ENCODE measurements at places on chromosomes 3 and 15.

DNA sequence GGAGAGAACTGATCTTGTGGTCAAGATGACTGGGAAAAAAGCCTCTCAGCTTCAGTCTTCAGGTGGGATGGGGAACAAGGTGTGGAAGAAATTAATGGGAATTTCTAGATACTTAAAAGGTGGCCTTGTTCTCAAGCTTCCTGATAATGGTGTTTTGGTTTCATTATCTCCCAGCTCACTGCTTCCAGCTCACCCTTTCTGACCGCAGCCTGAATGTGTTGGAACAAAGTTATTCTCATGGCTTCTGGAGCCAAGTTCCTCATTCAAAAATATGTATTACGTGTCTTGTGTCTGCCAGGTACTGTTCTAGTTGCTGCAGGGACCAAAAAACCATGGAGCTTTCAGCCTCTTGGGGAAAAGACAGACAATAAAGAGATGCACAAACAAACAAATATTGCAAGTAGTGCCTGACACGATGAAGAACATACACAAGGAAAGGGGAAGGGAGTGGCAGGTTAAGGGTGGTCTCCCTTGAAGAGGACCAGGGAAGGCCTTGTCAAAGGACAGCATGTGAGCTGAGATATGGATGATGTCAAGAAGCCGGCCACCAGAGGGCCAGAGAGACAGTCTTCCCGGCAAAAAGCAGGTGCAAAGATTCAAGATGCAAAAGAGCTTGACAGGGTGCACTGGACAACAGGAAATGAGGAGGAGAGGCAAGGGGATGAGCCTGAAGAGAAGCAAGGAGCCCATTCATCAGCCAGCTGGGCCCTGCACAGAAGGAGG, 35.5 kb downstream of the ARRDC4 start:
- no peak overlapping the region for H3K4me3 ChIP-seq
- H3K4me1 ChIP-seq, result no peaks in the 10 kb centered on the region
- H3K27me3 ChIP-seq, result no peaks in the 10 kb centered on the region
- H3K36me3 ChIP-seq, result no peaks in the 10 kb centered on the region

DNA sequence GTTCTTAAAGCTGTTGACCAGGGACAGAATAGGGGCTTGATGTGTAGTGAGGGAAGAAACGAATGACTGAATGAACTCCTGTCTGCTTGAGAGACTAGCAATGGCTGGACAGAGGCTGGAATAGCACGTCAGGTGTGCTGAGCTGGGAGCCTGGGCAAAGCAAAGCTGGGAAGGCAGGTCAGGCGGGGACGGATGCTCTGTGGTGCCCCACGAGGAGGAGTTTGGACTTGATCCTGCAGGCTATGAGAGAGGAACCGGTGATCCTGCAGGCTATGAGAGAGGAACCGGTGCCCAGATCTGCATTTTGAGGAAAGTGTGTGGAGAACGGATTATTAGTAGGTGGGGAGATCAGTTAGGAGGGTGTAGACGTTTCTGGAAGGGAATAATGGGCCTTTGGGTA, 31.3 kb upstream of the PSTPIP1 start:
- no peaks in the 10 kb centered on the region for H3K27me3 ChIP-seq
- H3K36me3 ChIP-seq, result no peaks in the 10 kb centered on the region
- H3K4me1 ChIP-seq, result peaks cover 3% of the 10 kb centered on the region

DNA sequence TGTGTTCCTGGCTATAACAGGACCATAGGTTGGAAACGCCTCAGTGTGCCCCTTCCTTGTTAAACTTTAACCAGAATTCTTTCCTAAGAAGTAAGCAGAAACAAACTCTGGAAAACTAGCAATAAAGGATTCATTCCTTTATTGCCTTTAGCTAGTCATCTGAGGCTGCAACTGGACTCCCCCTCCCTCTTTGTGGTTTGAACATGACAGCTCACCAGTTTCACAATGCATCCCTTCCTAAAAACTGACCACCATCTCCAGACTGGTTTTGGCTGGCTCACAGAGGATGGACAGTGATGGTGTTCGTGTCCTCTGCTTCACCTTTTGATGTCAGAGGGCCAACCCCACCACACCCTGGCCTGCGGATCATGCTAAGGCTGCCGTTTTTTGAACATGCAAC, 27.9 kb upstream of the TGFBR2 start:
- no peak overlapping the region for H3K27ac ChIP-seq
- DNase-seq, result no peak
- H3K4me1 ChIP-seq, result no peaks in the 10 kb centered on the region
- no peaks in the 10 kb centered on the region for H3K27me3 ChIP-seq
- no peaks in the 10 kb centered on the region for H3K36me3 ChIP-seq
- no peak overlapping the region for H3K4me3 ChIP-seq

GRCh38 chr3:160963949-160964348, 141.2 kb downstream of the B3GALNT1 start:
- H3K4me1 ChIP-seq, result peaks cover 4% of the 10 kb centered on the region
- H3K4me3 ChIP-seq, result no peak overlapping the region
- no peak for DNase-seq
- no peaks in the 10 kb centered on the region for H3K27me3 ChIP-seq
- H3K27ac ChIP-seq, result no peak overlapping the region
- no peaks in the 10 kb centered on the region for H3K36me3 ChIP-seq

- H3K36me3 ChIP-seq, result no peaks in the 10 kb centered on the region
- H3K4me3 ChIP-seq, result no peak overlapping the region
- no peaks in the 10 kb centered on the region for H3K27me3 ChIP-seq
- no peak overlapping the region for H3K27ac ChIP-seq
- no peak for DNase-seq
Measured at GRCh38 chr15:78032671-78033070, 44.8 kb downstream of the TBC1D2B start.

- no peaks in the 10 kb centered on the region for H3K27me3 ChIP-seq
- H3K4me3 ChIP-seq, result no peak overlapping the region
- no peak for DNase-seq
- no peak overlapping the region for H3K27ac ChIP-seq
- H3K36me3 ChIP-seq, result no peaks in the 10 kb centered on the region
Measured at GRCh38 chr15:41603411-41603935, 44.5 kb downstream of the TYRO3 start.

GRCh38 chr15:32952901-32953532, 235.2 kb downstream of the GREM1 start:
- no peaks in the 10 kb centered on the region for H3K36me3 ChIP-seq
- H3K27me3 ChIP-seq, result no peaks in the 10 kb centered on the region
- H3K27ac ChIP-seq, result no peak overlapping the region
- H3K4me1 ChIP-seq, result peaks cover 4% of the 10 kb centered on the region

DNA sequence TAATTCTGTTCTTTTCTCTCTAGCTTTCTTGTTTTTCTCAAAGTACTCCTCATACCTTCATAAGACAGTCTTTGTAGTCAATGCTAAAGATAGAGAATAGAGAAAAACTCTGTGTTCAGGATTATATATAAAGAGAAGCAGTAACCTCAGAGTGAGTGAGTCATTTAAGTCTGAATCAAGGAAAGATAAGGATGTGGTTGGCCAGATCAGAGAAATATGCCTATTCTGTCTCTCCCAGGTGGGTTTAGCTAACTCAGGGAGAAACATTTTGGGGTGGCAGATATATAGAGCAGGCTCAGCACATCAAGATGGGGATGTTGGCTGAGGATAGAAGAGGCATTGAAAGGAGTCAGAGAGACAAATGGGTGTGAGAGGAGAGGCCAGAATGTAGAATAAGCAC, 31.4 kb downstream of the GTF2E1 start:
- no peak overlapping the region for H3K27ac ChIP-seq
- H3K4me3 ChIP-seq, result no peak overlapping the region
- H3K36me3 ChIP-seq, result peaks cover 5% of the 10 kb centered on the region
- H3K27me3 ChIP-seq, result no peaks in the 10 kb centered on the region

DNA sequence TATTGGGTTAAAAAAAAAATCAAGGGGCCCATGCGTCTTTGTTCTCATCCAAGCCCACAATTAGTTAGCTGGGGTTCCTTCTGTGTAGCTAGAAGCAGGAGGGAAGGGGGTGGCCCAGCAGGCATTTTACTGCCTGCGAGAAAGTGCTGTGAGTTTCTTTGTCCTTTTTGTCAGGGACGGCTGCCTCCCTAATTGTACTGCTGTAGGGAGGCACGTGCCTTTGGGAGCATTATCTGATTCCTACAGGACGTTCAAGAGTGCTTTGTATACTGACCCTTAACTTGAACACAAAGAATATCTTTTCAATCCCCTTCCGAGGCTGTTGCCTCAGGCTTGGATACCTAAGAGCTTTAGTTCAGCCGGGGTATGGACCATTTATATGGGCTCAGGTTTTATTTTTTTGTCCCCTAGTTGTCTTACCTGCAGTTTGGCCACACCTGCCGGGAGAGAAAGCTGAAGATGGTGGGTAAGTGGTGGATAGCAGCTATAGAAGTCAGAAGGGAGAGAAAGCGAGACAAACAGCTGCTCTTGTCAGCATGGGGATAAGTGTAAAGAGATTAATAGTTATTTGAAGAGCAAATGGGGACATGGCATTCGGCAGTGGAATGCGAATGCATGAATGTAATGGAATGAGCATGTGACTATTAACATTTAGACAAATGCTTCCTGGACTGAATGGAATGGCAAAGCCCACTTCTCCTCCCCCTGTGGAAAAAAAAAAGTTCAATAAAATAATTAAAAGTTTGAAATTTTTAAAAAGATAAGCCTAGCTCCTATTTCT, 175.2 kb downstream of the TP63 start:
- no peak overlapping the region for H3K4me3 ChIP-seq
- H3K36me3 ChIP-seq, result no peaks in the 10 kb centered on the region

- H3K36me3 ChIP-seq, result no peaks in the 10 kb centered on the region
- no peak overlapping the region for H3K27ac ChIP-seq
- H3K27me3 ChIP-seq, result no peaks in the 10 kb centered on the region
- peaks cover 25% of the 10 kb centered on the region for H3K4me1 ChIP-seq
Measured at GRCh38 chr3:194129581-194130133, 6.3 kb upstream of the HES1 start.

DNA sequence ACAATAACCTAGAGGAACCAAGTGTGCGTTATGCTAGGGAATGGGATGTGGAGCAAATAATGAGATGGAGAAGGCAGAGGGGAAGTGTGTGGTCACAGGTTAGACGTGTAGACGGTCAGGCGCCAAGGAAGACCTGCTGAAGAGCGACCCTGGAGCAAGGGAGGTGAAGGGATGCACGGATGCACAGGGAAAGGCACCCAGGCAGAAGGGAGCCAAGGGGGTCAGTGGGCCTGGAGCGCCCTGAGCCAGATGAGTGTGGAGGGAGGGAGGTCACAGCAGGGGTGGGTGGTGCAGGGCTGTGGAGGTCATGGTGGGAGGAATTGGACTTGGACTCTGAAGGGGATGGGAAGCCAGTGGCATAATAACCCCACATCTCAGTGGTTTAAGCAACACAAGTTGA, 70.2 kb downstream of the SLC6A1 start:
- H3K4me3 ChIP-seq, result no peak overlapping the region
- no peaks in the 10 kb centered on the region for H3K4me1 ChIP-seq
- DNase-seq, result no peak
- no peak overlapping the region for H3K27ac ChIP-seq
- H3K27me3 ChIP-seq, result no peaks in the 10 kb centered on the region
- H3K36me3 ChIP-seq, result no peaks in the 10 kb centered on the region

DNA sequence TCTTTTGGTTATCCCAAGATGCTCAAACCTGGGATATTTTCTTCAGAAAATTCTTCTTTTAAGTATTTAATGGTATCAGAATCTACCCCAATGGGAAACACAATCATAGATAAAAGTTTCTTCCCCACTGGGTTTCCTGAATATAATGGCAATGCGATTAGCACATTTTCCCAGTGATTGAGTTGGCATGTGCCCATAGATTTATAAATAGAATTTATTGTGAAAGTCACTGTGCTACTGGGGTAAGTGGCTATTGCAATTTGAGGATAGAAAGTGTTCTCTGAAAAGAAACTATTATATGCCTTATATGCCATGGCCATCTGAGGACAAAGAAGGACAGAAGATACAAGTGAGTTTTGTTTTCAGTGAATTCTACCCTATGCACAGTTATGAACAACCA, 99.0 kb upstream of the RBMS3 start:
- DNase-seq, result no peak
- no peak overlapping the region for H3K4me3 ChIP-seq
- H3K36me3 ChIP-seq, result no peaks in the 10 kb centered on the region
- H3K27me3 ChIP-seq, result no peaks in the 10 kb centered on the region

- no peak overlapping the region for H3K27ac ChIP-seq
- no peaks in the 10 kb centered on the region for H3K4me1 ChIP-seq
- no peaks in the 10 kb centered on the region for H3K36me3 ChIP-seq
- H3K4me3 ChIP-seq, result no peak overlapping the region
- H3K27me3 ChIP-seq, result no peaks in the 10 kb centered on the region
Measured at GRCh38 chr3:34305266-34305665, 506.8 kb downstream of the PDCD6IP start.

DNA sequence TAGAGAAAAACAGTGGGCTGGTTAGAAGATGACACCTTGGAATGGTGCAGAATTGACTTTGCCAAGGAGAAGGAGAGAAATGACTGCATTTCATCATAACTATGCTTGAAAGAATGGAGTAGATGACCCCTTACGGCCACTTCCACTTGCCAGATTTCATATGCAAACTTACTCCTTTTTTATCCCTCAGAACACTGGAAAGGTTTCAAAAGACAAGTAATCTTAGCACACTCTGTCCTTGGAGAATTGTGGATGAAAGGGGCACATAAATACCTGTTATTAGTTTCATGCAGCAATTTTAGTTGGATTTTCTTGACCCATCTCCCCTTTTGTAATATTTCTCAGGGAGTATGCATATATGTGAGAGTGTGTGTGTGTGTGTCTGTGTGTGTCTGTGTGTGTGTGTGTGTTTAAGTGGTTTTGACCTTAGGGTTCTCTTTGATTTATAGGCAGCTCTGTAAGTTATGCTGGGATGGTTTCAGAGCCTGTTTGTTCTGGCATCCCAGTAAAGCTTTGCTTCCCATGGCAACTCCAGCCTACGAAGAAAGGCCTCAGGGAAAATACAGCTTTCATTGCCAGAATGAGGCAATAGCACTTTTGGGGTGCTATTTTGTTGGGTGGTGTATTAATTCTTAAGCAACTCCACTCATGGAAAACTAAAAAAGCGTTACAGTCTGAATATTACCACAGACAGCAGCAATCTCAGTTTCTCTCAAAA, 122.2 kb upstream of the TP63 start:
- H3K36me3 ChIP-seq, result no peaks in the 10 kb centered on the region
- no peak overlapping the region for H3K27ac ChIP-seq
- peaks cover 17% of the 10 kb centered on the region for H3K4me1 ChIP-seq
- no peaks in the 10 kb centered on the region for H3K27me3 ChIP-seq
- DNase-seq, result no peak

DNA sequence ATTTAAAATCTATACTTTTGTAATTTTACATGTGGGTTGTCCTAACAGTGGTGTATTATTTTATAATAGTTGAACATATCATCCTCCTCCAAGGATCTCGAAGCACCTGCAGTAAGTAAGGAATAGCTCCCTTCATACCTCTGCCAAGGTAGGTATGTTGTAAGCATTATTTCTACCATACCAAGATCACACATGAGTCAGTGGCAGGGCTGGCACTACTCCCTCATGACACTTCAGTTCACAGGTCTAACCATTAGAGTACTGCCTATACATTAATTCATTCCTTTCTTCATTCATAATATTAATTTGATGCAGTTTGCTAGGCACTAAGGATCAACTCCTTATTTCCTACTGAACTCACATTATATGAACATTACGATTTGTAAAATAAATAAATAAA, 11.9 kb upstream of the LEKR1 start:
- H3K36me3 ChIP-seq, result no peaks in the 10 kb centered on the region
- H3K4me1 ChIP-seq, result peaks cover 3% of the 10 kb centered on the region
- H3K4me3 ChIP-seq, result no peak overlapping the region
- no peak for DNase-seq
- H3K27ac ChIP-seq, result no peak overlapping the region
- H3K27me3 ChIP-seq, result no peaks in the 10 kb centered on the region

Measured in thyroid gland (tissue), 4 donors.